ENCODE measurements at places on chromosomes 7 and 10.
A peak's percentile ranks its signal among the peaks of the same experiment; 100 is the strongest.

DNA sequence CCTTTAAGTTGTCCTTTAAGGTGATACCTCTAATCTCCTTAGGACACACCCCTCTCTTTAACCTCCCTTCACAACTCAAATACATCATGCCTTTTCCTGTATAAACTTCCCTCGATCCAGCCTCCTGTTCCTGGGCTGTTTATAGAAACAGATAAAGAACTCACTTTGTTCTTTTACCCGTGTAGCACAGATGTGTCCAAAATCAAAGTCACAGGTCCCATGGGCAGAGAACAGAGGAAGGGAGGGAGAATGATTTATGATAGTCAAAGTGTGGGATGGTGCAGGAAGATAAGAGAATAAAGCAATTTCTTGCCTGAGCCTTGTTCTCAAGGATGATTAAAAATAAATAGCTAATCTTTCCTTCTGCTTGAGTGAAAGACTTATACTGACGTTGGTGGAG, 50.3 kb upstream of the CABCOCO1 start:
- DNase-seq: no peak

- DNase-seq: peak; percentile 0
Observed at GRCh38 chr10:63866075-63866746, 345.0 kb downstream of the REEP3 start.

GRCh38 chr10:89963451-89964102, 262.2 kb downstream of the KIF20B start:
- no peak for DNase-seq

DNA sequence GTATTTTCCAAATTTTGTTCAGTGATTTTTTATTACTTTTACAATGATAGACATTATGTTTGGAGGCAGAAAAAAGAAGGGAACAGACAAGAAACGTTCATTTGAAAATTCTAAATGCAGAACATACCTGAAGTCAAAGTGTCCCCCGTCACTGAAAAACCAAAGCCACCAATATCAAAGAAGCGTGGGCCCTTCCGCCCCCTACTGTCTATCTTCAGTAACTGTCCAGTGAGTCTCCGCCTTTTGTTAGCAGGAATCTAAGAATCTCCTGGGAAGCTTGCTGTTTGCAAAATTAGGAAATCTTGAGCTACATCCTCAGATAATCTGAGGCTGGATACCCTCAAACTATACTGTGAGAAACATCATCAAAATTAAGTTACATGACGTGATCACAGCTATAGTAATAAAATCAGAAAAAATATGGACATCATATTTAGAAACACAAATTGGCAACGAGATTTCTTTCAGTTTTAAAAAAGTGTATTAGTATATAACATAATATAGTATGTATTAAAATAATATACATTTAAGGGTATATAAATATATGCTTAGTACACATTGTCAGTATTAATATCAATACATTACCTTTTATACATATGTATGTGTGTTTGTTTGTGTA, 169.3 kb upstream of the AKR1E2 start:
- peak; percentile 12 for DNase-seq

- no peak for DNase-seq
Observed at GRCh38 chr10:110221721-110222261, 14.4 kb downstream of the MXI1 start.

DNA sequence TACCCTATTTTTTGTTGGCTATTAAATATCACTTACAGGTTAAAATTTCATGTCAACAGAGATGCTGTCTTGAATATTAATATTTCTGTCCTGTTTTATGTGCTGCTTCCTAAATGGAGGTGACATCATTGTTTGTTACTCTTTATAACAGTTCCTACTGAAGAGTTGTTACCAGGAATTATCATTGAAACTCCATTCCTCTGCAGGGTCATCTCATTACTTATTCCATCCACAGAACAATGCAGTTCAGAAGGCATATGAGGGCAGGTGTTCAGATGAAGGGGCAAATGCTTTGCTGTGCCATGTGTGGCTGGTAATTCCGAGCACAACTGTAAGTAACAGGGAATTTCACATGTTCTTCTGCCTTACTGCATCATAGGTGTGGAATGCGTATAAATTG, 113.4 kb downstream of the ANK3 start:
- DNase-seq: no peak

- DNase-seq: no peak
Observed at GRCh38 chr10:67596641-67597040, 99.4 kb downstream of the CTNNA3 start.

DNA sequence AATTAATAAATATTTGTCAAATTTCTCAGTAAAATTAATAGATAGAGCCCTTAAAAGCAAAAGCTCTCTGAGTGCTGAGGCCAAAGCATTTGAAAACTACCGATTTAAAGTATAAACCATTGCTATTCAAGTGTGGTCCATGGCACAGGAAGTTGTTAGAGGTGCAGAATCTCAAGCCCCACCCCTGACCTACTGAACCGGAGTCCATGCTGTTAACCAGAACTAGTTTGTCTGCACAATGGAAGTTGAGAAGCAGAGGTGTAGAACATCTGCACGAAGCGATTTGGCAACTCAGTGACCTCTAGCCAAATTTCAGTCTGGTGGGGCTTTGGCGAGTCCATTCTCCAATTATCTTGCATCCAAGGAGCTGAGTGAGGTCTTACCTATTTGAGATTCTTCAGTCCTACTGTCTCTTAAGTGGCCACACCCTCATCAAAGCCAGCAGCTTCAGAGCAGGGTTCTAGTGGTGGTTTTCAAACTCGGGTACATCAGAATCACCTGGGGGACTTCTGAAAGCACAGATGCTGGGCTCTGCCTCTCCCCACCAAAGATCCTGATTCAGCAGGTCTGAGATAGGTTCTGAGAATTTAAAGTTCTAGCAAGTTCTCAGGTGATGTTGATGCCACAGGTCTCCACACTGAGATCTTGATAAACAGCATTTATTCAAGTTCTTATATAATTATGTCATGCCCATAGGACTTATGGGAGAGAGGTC, 96.8 kb upstream of the SAMD8 start:
- DNase-seq: no peak

DNA sequence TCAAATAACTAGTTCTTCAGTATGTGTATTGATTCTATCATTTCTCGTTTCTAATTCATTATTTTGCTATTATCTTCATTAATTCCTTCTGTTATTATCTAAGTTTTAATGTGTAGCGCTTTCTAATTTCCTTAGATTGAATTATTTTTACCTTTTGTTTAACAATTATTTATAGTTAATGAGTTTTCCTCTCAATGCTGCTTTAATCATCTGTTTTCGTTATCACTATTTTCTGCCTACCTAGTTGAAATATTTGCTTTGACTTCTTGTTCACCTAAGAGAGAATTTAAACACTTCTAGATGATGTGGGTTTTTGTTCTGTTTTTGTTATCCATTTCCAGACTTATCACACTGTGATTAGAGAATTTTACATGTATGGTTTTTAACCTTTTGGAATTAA, 37.5 kb upstream of the MTPN start:
- no peak for DNase-seq

GRCh38 chr10:101588879-101589278, 758 bp downstream of the DPCD start:
- no peak for DNase-seq

DNA sequence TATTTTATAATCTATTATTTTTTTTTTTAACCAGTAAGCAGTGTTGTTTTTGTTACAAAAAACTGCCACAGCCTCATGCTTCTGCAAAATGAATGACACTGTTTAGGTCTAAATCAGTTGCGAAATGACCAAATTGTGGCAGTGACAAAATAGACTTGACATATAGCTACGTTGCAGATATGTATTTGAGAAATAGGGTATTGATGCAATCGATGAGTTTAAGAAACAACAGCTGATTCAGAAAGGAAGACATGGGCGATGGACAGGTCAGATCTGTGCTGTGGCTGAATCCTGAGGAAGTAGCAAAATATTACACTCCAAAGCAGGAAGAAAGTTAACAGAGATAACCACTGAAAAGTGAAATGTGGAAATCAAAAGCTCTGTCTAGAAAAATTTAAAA, 89.0 kb upstream of the STEAP4 start:
- no peak for DNase-seq

GRCh38 chr10:75137533-75138438, 26.3 kb downstream of the SAMD8 start:
- DNase-seq: no peak

DNA sequence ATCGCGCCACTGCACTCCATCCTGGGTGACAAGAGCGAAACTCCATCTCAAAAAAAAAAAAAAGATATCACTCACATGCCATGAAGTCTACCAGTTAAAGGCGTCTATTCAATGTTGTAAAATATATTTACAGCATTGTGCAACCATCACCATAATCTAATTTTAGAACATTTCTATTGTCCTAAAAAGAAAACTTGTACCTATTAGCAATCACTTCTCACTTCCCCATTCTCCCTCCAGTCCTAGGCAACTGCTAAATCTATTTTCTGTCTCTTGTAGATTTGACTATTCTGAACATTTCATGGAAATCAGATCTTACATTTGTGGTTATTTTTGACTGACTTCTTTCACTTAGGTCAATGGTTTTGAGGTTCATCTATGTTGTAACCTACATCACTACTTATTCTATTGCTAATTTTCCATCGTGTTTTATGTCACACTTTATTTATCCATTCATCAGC, 25.2 kb upstream of the OTUD1 start:
- DNase-seq: no peak

DNA sequence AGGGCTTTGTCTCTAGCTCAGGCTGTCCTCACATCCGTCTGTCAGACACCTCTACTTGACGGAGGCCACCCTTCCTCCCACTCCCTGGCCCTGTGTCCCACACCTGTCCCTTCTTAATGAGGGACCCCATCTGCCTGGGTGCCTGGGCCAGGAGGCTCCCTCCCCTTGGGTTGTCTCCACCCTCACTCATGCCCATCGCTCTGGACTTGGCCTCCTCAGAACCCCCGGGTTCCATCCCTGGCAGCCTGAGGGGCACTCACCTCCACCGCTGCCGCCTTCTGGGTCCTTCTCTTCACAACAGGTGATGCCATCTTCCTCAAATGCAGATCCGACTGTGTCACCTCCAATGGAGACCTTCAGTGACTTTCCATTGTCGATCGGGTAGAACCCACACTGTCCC, 20.2 kb upstream of the GJD4 start:
- DNase-seq: no peak

GRCh38 chr10:16891375-16892313, 74.4 kb upstream of the RSU1 start:
- no peak for DNase-seq

- DNase-seq: no peak
Observed at GRCh38 chr10:93589648-93590562, 11.1 kb downstream of the RBP4 start.

GRCh38 chr7:132154248-132154647, 422.0 kb downstream of the PLXNA4 start:
- no peak for DNase-seq

GRCh38 chr7:19079066-19079465, 38.4 kb downstream of the TWIST1 start:
- DNase-seq: no peak

GRCh38 chr10:31102421-31102820, 70.8 kb upstream of the ZNF438 start:
- no peak for DNase-seq

GRCh38 chr10:98150544-98150943, 16.1 kb downstream of the R3HCC1L start:
- no peak for DNase-seq

- DNase-seq: no peak
Observed at GRCh38 chr10:37992083-37992482, 15.6 kb upstream of the ZNF25 start.

DNA sequence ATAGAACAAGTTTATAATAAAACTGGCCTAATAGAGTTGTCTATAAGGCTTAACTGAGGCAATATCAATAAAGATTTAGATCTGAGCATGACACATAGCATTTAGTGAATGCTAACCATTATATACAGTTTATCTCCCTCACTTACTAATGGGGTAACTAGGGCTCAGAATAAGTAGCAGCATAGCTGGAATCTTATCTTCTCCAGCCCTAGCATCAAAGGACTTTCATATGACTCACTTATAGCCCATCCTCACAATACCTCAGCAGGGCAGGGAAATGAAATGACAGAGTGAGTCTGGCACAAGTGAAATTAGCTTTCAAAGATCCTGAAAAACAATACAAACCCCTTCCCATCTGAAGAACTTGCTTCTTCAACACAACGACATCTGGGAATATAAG, 362.9 kb downstream of the KIF20B start:
- DNase-seq: no peak

DNA sequence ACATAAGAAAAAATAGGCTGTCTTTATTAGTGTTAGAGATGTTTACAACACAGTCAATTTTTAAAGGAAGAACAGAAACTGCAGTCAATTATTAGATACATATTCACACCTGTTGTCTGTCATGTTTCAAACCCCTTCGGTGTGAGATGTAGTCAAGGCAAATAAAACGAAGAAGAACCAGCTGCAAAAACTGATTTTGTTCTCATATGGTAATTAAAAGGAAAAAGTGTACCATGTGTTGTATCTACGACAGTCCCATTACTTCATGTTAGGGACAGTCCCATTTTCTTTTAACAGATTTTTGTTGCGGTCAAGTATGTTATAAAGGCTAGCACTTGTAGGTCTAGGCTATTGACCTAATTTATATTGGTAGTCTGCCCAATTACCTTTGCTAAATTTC, 149.4 kb downstream of the LRRN3 start:
- no peak for DNase-seq

GRCh38 chr7:22718911-22719420, 8.0 kb upstream of the IL6 start:
- DNase-seq: no peak

DNA sequence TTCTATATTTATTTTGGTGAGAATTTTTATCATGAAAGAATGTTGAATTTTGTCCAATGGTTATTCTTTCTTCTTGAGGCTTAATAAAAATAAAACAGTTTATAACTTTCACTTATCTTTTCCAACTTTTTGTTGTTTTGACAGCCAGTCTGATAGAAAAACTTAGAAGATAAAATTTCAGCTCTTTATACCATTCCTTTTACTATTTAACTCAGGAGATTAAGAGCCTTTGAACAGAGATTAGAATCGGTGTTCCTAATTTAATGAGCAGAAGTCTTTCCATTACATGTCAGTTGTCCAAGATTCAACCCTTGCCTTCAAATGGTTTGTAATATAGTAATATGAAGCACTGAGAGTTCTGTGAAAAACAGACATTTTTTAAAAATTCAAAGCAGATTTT, 97.8 kb upstream of the SEC61G start:
- DNase-seq: no peak

DNA sequence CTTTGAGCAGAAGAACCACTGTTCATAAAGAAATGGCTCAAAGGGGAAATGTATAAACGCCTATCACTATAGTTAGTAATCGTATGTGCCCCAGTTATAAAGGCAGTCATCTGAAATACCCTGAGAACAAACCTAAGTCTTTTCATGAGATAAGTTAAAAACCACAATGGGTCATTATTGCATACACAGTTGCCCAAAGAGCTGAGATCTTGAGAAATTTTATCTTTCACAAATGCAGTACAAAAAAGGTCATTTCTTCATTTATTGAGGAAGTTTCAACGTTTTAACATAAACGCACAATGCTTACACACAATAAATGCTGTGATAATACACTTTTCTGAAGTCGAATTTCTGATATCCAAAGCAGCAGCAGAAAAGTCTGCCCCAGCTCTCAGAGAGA, 114.4 kb downstream of the MICU1 start:
- no peak for DNase-seq

- no peak for DNase-seq
Observed at GRCh38 chr7:69823151-69823744, 225.0 kb downstream of the AUTS2 start.

Data from stimulated activated CD8-positive, alpha-beta memory T cell treated with anti-CD3 and anti-CD28 coated beads, Interleukin-2, amount 100 ng/mL, for 1 hour (primary cell).